Smooth muscle cell of the coronary artery (primary cell): ENCODE measurements at places on chromosomes 12 and 14. TPM values are rescaled to one million over a fixed set of nuclear protein-coding genes. Genes with fewer than 3 reads are reported as not detected.

Gene SYNE2
- 7.7 and 18.3 TPM in 2 replicates for total RNA-seq

Gene ADCY4
- total RNA-seq: 0.60 and 16.7 TPM in 2 replicates

Gene CLEC2A
- total RNA-seq: 5.6 TPM in 1 of 2 replicates, not detected in the other

Gene DAZAP2
- 40.5 and 51.3 TPM in 2 replicates for total RNA-seq

Gene BDKRB1
- 0.08 and 0.47 TPM in 2 replicates for total RNA-seq

Gene TAS2R9
- not detected in 2 replicates for total RNA-seq

Gene MYO1H
- total RNA-seq: not detected in 2 replicates

Gene KLRC4
- total RNA-seq: not detected in 2 replicates

Gene AGAP2
- total RNA-seq: 0.23 and 0.30 TPM in 2 replicates

Gene FAIM2
- 0.38 and 41.0 TPM in 2 replicates for total RNA-seq
